A549 treated with CpdA at 1 μM for 4 hours (cell line): ENCODE measurements at places on chromosomes 11 and 22. TPM values are rescaled to one million over a fixed set of nuclear protein-coding genes. Genes with fewer than 3 reads are reported as not detected.

ACRV1 gene
- not detected in 5 replicates for total RNA-seq

RCOR2 gene
- 0.55 to 1.1 TPM (median 1.0 TPM) in 5 replicates for total RNA-seq

SESN3 gene
- total RNA-seq, result 0.08 to 0.34 TPM (median 0.13 TPM) in 5 replicates

SLC22A9 gene
- not detected in 5 replicates for total RNA-seq

CARD10 gene
- 32.3 to 40.9 TPM (median 34.9 TPM) in 5 replicates for total RNA-seq
